ENCODE measurements at places on chromosomes 7 and 10.

DNA sequence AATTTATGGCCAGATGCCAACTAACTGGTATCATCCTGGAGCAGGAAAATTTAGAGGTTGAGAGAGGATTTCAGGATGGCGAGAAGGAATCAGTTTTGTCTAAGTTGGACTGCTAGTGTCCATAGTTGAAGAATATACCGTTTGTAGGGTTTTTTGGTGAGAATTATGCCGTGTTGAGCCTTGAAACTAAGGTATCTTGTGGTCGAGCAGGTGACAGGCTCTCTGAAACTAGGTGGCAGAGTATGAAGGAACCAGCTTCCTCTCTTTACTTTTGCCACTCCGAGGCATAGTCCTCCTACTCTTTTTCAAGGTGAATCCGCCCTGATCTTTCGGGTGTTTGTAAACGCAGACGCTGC, 9.7 kb downstream of the MDFIC start:
- no peak for DNase-seq

DNA sequence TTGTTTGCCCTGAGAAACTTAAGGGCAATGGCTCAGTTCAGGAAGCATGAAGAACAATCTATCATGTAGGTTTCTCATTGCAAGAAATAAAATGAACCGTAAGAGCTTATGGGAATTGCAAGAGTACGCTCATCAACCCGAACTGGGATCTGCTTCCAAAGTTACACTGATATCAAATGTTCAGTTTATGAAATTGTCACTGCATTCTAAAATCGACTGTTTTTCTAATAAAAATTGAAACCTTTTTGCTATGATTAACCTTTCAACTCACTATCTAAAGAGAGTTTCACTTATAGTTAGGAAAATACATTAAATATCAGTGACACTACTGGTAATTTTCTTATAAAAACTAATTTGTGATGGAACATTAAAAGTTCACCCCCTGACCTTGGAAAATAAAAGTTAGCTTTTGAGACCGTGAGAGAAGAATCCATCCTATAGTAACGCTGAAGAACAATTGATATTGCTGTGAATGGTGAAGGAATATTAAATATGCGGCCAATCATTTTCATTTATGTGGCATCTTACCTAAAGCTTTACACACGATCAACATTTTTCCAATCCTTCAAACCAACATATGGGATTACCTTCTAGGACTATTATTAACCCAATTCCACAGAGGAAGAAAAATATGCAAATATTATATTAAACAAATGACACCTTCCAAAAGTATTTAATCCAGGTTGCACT, 2.2 kb downstream of the MEOX2 start:
- no peak for DNase-seq

GRCh38 chr10:97329766-97330165, 4.8 kb downstream of the FRAT2 start:
- no peak for DNase-seq

DNA sequence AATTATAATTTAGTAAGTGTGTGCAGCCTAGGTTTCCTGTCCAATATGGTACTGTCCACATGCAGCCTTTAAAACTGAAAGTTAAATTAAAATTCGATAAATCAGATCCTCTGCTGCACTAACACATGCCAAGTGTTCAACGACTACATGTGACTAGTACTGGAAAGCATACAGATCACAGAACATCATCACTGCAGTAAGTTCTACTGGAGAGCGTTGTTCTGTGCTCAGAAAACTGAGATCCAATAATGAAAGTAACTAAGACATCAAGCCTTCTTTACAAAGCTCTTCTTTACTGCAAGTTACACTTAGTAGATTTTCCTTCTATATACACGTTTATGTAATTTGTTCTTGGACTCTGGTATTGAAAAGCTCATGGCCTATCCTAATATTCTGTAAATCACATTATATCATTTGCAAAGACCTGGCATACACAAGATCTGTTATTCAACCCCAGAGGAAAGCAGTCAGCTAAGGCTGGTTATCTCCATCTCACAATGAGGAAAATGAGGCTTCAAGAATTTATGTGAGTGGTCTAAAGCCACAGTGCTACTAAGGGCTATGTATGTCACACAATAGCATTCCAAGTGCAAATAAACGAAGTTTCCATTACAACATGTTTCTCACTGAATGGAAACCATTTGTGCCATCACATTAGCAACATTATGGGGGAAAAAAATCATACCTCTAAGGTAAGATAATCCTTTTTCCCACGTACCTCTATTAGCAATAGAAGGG, 77.6 kb downstream of the VPS41 start:
- no peak for DNase-seq

GRCh38 chr7:48113275-48113674, 24.2 kb downstream of the UPP1 start:
- DNase-seq, result no peak

GRCh38 chr10:26173837-26174236, 42.7 kb upstream of the GAD2 start:
- no peak for DNase-seq

GRCh38 chr10:121862042-121862441, 65.8 kb downstream of the ATE1 start:
- no peak for DNase-seq

- no peak for DNase-seq
Measured at GRCh38 chr10:122543676-122544445, 16.7 kb upstream of the DMBT1 start.

- DNase-seq, result no peak
Measured at GRCh38 chr10:103800789-103801540, 54.4 kb downstream of the SH3PXD2A start.

GRCh38 chr10:33204031-33204430, 130.4 kb downstream of the NRP1 start:
- DNase-seq, result no peak

DNA sequence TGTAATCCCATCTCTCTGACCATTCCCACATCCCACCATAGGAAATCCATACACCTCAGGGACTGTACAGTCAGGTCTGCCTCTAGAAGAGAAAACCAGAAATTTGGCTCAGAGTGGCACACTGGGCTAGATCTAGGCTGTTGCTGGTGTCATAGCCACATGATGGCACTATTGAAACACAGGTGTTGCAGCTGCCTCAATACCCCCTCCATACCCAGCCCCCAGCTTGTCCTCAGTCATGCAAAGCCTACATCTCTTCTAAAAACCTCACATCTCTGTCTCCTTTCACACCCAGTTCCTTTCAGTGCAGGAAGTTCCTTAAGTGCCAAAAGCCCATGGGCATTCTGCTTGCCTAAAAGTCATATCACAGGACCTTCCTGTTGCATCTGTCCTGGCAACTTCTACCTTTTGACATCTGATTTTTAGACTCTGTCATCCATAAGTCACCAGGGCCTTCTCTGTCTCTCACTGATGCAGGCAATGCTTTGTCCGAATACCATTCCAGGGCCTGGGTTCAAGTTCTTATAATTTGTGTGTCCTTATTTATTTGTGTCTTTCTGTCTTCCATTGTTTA, 27.0 kb upstream of the HIBADH start:
- no peak for DNase-seq

DNA sequence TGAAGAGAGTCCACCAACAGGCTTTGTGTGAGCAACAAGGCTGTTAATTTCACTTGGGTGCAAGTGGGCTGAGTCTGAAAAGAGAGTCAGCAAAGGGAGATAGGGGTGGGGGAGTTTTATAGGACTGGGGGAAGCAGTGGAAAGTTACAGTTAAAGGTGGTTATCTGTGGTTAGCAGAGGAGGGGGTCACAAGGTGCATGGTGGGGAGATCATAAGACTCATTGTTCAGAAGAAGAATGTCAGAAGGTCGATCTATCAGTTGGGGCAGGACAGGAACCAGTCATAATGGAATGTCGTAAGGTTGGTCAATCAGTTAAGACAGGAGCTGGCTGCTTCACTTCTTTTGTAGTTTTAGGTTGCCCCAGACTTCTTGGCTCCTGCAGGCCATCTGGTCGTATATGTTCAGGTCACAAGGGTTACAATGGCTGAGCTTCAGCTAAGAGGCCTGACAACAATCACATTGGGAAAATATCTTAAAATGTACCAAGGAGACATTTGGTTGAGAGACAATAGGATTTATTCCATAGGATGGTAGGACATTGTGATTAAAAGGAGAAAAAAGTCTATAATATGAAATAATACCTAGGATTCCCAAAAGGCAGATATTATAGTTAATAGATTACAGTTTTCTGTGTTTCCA, 356.4 kb downstream of the ANKRD7 start:
- DNase-seq, result no peak

DNA sequence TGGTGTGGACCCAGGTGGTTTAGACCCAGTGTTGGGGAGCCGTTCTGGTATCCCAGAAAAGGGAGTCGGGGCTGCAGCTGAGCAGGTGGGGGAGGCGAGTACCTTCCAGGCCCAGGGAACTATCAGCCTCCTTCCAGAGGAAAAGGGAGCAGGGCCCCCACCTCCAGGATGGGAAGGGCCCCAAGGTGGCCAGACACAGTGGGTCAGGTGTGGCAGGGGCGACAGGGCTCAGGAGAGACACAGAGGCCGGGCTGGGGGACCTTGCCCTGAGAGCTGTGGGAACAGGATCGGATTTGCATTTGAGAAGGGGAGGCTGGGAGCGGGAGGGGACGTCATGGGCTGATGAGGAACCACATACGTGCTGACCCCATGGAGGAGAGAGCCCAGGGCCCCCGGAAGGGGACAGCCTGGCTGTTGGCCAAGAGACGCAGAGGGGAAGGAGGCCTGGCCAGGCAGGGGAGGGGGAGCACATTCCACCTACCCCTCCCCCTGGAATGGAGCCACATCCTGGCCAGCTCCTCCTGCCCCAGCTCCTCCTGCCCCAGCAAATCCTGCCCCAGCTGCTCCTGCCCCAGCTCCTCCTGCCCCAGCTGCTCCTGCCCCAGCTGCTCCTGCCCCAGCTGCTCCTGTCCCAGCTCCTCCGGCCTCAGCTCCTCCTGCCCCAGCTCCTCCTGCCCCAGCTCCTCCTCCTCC, 9.7 kb upstream of the TTYH3 start:
- no peak for DNase-seq

DNA sequence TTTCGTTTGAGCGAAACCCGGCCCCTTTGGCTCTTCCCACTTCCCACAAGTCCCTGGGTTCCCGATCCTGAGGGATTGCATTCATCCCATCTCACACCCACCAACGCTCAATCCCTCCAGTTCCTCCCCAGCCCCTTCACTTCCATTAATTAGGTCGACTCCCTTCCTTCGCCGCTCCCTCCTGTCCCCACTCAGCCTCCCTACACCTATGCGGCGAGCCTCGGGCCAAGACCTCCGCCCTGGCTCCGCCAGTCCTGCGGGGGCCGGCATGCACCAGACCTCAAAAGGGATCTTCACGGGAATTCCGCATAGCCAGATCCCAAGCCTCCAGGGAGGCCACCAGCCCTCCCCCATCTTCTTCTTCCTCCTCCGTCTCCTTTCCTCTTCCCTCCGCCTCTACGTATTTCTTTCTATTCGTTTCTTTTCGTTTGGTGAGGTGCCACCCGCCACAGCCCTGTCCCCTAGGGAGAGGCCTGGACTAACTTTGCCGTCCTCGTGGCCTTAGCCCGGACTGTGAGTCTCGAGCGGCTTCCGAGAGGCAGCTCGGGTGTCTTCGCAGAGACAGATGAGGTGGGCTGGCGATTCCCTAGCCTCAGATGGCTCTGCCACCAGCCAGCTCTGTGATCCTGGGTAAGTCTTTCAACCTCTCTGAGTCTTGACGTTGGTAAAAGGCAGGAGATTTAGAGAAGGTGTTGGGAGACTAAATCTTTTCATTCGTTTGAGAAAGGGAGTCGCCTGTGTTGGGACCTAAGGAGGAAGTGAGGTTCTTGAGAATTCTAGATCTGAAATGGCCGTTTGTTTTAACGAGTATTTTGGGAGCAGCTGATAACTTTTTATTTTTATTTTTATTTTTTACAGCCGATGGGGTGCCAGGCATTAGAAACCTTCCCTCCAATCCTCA, 8.1 kb upstream of the LBX1 start:
- DNase-seq, result no peak

GRCh38 chr7:55073051-55073511, 54.3 kb downstream of the EGFR start:
- no peak for DNase-seq

DNA sequence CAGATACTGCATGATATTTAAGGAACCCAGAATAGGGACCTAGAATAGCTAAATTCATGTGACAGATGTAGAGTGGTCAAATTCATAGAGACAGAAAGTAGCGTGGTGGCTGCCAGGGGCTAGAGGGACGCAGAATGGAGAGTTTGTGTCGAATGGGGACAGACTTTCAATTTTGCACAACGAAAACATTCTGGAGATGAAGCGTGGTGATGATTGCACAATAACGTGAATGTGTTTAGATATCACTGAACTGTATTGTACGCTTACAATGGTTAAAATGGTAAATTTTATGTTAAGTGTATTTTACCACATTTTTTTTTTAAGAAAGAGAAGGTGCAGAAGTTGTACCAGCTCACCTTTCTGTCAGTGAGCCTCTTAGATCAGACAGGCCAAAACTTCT, 137.8 kb upstream of the TNS3 start:
- DNase-seq, result no peak
